ENCODE measurements at places on chromosomes 3 and 15.

DNA sequence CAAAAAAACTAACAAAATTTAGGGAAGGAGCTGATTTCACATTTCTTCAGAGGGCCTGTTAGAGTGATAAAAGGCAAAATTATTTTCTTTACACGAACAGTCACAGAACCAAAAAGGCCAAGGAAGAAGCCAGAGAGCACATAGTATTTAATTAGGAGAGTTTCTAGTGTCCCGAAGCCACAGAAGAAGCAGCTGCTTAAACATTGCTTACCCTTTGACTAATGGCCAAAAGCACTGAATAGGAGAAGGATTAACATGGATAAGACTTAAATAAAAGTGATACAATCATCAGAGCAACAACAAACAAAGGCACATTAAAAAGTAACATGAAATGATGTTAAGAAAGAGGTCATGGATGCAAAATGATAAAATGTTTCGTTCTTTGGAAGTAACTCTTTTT is 98.6 kb downstream of the CHL1 start:
- no peak for DNase-seq

- DNase-seq: no peak
Observed at GRCh38 chr15:40785164-40785563, 15.4 kb downstream of the C15orf62 start.

DNA sequence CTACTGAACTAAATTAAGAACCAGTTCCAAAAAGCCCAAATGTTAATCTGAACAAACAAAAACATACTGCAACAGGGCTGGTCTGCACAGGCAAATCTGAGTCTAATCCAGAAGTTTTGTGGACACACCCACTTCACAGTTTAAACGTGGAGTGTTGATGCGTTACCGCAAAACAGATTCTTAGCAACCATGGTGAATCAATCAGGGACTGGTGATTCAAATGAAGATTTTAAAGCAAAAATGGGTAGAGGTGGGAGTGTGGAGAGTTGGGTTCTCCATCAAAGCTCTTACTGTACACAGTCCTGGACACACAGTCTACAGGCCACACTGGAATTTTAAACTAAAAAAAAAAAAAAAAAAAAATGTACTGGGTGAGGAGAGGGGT is 5.2 kb downstream of the ANXA2 start:
- DNase-seq: peak; percentile 81

DNA sequence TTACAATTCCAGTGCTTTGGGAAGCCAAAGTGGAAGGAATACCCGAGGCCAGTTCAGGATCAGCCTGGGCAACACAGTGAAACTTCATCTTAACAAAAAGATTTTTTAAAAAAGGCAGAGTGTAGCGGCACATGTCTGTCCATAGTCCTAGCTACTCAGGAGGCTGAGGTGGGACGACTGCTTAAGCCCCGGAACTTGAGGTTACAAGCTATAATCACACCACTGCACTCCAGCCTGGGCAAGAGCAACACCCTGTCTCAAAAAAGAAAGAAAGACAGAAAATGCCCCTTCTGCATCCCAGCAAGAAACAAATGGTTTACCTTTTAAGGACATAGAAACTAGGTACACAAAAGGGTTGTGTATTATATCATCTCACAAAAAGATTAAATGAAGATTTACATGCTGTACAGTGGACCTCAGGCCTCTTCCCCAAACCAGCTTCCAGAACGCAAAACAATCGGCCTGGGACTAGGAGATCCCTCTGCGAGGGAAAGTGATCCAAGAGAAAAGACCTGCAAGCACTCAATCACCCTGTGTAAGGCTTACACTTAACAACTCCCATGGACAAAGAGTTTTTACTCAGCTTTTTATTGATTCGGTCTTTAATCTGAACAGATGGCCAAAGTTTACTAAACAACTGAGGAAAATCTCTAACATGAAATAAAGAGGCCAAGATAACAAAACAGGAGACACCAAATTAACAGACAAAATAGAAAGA is 21.2 kb downstream of the TFDP2 start:
- DNase-seq: no peak

DNA sequence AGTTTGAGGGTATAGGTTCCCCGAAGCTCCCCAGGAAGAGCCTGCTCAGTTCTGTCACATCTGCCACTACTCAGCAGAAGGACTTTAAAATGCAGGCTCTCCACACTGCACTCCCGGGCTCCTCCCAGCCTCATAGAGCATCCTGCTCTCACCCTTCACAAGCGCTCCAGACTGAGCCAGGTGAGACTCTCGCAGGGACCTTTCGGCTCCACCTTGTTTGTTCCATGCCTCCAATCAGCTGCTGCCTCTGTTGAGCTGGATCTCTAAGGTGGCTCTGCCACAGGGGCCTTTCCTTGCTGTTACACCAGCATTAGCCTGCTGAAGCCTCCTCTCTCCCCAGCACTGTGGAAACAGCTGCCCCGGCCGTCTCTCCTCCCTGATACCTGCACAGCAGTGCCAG is 56.1 kb downstream of the SLCO3A1 start:
- no peak for DNase-seq

- DNase-seq: no peak
Observed at GRCh38 chr15:90483012-90483307, 46.8 kb upstream of the CRTC3 start.

DNA sequence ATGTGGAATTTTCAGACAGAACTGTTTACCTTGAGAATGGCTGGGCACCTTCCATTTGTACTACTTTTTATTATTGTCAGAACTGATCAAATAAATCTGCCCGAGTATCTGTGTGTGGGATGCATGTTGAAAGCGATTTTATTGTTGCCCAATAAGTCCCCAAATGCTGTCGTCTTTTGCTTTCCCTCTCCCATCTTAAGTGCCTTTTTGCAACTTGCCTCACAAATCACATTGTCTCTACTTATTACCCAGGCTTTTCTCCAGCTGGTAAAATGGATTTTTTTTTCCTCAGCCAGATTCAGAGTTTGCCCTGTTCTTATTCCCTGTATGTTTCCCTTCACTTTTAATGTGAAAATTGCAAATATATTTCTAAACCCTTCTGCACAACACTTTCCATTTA is 163.1 kb downstream of the CNTN4 start:
- no peak for DNase-seq

DNA sequence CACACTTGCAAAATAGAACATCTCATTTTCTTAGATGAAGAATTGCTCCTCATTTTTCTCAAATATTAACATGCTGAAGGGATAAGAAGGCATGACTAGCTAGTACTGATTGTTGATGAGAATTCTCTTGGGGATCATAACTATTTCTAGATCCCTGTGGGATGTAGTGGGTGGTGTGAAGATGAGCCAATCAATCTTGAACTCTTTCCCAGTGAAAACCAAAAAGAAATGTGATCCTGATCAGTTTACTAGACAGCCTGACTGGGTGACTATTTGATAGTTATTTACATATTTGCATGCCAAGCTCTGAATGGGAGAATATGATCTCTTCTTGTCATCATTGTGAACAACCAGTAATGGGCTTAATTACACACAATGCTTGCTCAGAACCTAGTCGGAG is 63.7 kb downstream of the ZIC1 start:
- no peak for DNase-seq

DNA sequence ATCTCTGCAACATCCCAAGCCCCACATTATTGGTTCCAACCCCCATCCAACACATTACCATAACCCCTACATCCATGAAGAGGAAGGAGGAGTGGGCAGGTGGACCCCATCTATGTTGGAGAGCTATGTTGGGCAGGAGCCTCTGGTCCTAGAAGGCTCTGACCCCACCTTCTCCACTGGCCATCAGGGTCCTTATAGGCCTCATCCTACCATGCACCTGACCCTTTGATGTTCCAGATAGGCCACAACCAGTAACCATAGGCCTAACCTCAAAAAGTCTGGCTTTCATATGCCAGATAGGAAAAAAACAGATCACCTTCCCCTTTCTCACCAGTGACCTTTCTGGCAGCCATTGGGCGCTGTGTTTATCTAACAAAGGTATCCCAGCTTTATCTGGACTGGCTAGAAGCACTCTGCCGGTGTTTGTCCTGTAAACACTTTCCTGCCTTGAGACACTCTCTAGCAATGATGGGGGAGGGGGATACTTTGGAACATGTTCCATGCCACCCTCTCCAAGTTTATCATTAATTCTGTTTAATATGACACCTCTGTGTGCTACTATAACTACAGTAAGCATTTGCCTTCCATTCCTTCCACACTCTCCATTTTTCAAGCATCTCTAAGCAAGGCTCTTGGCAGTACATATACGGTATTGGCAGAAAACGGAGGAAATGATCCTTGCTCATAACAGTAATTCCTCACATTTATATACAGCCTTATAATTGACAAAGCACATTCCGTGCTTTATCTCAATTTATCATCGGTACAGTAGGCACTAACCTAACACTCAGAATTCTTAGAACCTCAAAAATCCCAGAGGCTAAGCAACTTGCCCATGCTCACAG is 377.1 kb downstream of the VPS13C start:
- DNase-seq: no peak

GRCh38 chr3:46901061-46901460 is 23.5 kb downstream of the PTH1R start:
- no peak for DNase-seq

DNA sequence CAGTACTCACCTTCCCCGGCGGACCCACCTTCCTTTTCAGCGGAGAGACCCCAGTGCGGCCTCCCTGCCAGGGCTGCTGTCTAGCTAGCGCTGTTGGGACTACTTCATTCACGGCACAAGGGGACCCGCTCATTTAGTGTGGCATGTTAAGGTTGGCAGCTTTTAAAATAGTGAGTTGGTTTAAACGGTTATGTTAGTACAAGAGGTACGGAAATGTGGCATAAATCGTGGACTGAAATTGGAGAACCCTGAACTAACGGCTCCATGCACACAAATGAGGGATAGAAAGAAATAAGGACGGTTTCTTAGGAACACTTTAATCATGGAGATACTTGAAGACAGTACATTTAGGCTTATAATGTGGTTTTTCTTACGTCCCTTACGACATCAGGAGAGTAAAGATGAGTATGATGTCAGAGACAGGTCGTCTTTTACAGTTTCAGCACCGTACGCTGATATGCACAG is 752 bp downstream of the CEP63 start:
- DNase-seq: peak; percentile 28

GRCh38 chr3:58092521-58092920 is 84.3 kb downstream of the FLNB start:
- DNase-seq: no peak
